ENCODE measurements at places on chromosomes 3 and 15. TPM values are rescaled to one million over a fixed set of nuclear protein-coding genes. Genes with fewer than 3 reads are reported as not detected.

Gene LMOD3
- total RNA-seq = not detected

Gene MORC1
- not detected for total RNA-seq

GRCh38 chr3:184155644-184156521, 706 bp downstream of the DVL3 start:
- no peak for DNase-seq

DNA sequence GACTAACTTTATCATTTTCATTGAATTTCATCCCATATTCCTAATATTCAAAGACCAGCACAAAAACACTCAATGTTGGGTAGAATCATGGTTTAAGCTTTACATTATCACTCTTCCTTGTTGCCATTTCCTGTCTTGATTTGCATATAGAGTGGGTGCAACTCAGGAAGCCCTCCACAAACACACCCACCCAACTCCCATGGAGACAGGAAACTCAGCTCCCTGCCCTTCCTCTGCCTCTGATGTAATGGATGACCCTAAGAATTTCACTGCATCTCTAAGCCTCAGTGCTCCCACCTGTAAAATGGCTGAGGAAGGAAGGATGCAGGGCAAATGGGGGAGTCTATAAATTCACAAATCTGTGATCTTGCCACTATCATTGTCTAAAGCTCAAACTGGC, 98.1 kb upstream of the BFSP2 start:
- DNase-seq = no peak

DNA sequence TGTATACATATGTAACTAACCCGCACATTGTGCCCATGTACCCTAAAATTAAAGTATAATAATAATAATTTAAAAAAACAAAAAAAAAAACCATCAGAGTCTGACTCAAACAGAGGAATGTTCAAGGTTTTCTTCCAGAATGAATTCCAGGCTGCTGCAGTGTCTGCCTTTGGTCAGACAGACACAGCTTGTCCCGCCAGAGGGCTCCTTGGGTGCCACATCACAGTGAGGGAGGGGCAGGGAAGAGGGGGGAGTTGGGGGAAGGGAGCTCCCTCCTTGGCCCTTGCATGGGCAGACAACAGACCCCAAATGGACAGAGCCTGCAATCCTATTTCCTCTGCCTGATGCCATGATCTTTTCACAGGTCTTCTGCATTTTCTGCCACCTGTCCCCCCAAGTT, 36.5 kb downstream of the ITGB5 start:
- DNase-seq = no peak

DNA sequence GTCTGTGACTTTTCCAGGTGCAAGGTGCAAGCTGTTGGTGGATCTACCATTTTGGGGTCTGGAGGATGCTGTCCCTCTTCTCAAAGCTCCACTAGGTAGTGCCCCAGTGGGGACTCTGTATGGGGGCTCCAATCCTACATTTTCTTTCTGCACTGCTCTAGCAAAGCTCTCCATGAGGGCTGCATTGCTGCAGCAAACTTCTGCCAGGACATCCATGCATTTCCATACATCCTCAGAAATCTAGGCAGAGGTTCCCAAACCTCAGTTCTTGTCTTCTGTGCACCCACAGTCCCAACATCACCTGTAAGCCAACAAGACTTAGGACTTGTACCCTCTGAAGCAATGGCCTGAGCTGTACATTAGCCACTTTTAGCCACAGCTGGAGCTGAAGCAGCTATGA, 694.5 kb upstream of the BCHE start:
- no peak for DNase-seq

DNA sequence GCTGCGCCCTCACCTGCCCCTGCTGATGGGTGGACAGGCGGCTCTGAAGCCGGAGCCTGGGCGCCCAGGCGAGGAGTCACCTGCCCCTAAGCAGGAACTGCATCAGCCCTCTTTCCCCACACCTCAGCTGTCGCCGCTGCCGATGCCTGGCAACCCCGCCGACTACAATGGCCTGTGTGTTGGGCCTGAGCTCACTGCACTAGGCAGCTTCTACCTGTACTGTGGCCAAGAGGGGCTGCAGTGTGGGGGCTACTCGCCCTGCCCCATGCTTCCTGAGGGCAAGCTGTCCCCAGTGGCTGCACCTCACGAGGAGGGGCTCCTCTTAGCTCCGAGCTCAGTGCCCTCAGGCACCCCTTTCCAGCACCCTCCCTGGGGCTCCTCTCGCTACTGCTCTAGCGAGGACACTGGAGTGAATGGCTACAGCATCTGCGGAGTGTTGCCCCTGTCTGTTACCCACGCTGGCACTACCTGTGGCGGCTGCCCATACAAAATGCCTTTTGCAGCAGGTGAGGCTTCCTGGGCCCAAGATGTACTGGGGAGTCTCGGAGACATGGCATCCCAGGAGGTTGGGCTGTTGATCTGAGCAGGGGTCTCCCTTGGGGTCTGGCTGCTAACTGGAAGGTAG, 11.3 kb upstream of the CHST14 start:
- DNase-seq = no peak

GRCh38 chr15:25501828-25502446, 63.1 kb upstream of the UBE3A start:
- DNase-seq = peak; percentile 27

DNA sequence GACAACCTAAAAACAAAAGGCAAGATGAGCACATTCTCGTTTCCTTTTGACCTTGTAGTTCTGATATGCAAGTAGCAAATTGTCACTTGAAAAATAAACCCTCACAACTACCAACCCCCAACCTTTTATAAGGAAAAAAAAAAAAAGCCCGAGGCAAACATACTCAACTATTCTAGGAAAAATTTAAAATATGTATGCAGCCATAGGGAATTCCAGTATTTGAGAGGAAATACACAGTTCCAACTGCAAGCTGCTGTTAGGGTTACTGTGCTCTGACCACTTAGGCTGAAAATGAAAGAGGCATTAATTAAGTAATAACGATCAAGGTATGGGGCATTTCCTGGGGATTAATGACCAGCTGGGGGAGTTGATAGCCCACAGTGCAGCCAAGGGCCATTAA, 281.9 kb upstream of the DPH6 start:
- no peak for DNase-seq

All from HCT116 (cell line).